ENCODE measurements at places on chromosomes 4 and X.

- no peak for DNase-seq
Measured at GRCh38 chrX:24231131-24231540, 81.6 kb downstream of the ZFX start.

DNA sequence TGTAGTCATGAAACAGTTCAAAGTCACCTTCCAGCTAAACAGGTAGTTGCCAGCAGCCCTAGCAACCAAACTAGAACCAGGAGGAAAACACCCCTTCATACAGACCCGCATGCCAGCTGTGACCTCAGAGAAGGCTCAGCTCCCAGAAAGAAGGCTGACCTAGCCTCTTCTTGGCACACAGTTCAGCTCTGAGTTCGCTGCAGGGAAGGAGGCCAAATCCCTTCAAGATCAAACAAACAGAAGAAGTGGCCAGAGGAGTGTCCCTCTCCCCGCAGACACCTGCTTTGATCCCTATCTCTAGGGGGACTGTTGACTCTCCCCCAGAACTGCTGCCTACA is 56.0 kb downstream of the HADH start:
- DNase-seq, result no peak

- DNase-seq, result peak; percentile 74
Measured at GRCh38 chr4:183797011-183797444, 108.1 kb upstream of the STOX2 start.

DNA sequence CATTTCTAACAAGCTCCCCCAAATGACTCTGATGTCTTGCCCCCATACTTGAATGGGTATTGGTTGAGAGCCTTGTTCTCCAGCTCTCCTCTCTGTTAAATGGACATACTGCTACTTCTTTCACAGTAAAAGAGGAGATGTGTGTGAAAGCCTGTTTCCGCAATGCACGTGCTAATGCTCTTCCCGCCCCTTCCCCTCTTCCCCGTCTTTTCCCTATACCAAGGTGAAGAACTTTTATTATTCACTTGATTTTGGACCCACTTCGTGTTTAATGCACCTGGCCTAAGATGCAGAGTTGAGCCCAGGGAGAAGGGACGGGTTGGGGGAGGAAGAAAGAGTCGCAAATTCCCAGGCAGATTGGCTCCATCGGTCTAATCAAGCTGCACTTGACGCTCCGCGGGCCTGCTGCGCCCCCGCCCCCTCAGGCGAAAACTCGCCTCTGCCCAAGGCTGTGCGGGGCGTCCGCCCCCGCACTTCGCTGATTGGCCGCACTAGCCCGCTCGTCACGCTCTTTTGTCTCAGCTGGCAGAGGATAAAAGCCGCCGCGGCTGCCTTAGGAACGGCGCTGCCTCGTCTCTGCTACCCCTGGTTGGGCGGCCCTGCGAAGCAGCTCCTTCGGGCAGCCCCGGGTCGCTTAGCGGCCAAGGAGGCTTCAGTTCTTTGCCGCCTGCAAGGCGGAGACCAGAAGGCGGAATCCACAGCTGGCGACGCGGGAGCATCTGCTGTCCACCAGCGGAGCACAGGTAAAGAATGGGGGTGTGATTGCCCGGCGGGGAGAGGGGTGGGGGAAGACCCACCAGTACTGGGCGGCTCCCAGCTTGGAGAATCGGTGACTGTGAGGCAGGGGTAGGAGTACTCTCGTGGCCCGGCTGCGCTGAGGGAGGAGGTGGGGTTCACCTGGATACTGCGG is at the start of gene ZCCHC12:
TSS of gene ZCCHC12 (plus strand) at position 562 of the 910 bp plus-strand sequence. CDS start 1,421 bp downstream, outside the sequence.
- peak; percentile 94 for DNase-seq

DNA sequence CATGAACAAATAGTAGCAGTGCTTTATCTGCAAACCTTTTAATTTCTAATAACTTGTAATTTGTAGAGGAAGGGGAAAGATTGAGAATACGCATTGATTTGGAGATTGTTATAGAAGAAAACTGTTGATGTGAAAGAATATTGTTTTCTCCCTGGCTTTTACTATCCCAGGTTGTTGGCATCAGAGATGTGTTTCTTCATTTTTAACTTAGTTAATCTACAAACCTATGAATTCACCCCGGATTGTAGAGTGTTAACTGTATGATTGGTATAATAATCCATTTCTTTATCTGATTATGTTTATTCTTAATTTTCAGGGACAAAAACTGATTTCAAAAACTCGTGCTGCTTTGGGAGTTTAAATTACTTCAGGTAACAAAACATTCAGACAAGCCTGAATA is 18.9 kb downstream of the AFP start:
- DNase-seq, result no peak

GRCh38 chrX:129039176-129039575 is 484.1 kb downstream of the SMARCA1 start:
- no peak for DNase-seq

- DNase-seq, result peak; percentile 63
Measured at GRCh38 chr4:124903995-124904722, 191.6 kb upstream of the ANKRD50 start.

GRCh38 chr4:173014836-173015235 is 153.8 kb upstream of the GALNT7 start:
- no peak for DNase-seq

DNA sequence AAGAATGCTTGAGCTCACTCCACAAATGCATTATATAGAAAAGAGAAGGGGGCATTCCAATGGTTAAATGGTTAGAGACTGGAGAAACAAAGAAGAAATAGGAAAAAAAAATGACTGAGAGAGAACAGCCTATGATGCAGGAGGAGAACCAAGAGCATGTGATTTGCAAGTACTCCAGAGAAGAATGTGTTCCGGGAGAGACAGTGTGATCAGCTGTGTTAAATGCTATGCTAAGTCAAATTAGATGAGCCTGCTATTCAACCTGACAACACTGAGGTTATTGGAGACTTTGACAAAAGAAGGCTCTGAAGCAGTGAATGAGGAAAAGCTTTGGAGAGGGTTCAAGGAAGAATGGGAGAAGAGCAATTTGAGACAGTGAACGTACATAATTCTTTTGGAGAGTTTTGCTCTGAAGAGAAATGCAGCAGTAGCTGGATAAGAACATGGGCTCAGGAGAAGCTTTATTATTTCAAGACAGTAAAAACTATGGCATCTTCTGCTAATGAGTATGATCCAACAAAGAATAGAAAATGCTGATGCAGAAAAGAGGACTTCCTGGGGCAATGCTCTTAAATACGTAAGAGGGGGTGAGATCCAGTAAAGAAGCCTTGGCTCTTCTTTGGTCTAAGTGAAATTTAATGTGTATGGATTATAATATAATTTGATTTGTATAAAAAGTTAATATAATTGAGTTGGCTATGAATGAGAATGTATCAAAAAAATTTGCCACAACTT is 66.3 kb downstream of the PPP3CA start:
- no peak for DNase-seq

DNA sequence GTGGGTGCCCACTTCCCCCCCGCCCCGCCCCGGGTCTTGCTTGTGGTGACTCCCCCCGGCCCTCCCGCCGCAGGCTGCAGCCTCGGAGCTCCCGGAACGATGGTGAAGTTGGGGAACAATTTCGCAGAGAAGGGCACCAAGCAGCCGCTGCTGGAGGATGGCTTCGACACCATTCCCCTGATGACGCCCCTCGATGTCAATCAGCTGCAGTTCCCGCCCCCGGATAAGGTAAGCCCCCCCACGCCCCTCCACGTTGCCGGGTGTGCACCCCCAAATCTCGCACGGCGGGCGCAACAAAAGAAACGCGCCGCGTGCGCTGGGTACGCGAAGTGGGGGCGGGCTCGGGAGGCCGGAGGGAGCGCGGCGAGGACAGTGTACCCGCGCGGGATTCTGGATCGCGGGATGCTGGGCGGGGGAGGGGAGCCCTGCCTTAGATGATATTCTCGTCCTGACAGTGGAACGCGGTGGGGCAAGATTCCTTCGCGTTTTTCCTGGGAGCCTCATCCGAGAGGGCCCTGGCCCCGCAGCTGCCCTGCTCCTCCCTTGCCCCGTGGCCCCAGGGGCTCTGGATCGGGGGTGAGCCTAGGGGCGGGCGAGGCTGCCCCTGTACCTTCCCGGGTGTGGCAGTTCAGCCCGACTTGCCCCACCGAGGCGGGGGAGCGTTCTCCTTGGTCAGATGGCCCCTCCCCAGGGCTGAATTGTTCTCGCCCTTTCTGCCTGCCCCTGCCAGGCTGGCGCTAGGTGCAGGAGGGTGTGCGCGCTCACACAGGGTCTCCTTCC is 819 bp downstream of the NSG1 start:
- DNase-seq, result no peak

DNA sequence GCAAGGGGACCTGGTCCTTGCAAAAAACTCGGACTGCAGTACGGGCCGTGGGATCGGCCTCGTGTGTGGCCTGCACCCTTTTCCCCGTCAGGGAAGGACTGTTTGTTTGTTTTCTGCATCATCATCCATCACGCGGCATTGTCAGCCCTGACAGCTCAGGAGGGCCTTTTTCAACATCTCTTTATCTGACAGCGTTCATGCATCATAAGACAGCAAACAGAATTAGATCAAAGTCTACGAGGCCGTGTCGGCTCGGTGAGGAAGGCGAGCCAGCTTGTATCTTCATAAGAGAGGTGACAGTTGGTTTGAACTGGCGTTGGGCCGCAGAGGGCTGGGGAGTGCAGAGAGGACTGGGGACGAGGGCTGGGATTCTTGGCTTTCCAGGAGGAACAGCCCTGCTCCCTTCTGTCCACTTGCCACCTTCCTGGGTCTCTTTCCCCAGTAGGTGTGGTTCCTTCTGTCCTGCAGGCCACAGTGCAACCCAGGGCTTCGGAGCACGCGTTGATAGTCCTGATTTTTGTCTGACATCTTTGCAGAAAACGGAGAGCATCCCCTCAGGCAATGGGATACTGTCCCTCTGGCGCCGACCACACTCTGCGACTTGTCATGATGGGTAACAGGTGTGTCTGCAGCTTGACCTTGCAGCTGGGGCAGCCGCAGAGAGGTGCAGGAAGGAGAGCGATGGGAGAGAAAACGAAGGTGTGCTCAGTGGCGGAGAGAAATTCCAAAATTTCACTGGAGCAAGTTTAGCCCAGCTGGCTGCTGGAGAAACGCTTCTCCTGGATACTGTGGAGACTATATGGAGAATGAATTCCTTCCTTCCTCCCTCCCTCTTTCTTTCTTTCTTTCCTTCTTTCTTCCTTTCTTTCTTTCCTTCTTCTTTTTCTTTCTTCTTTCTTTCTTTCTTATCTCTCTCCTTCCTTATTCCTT is 104.0 kb upstream of the SHOX start:
- DNase-seq, result no peak

DNA sequence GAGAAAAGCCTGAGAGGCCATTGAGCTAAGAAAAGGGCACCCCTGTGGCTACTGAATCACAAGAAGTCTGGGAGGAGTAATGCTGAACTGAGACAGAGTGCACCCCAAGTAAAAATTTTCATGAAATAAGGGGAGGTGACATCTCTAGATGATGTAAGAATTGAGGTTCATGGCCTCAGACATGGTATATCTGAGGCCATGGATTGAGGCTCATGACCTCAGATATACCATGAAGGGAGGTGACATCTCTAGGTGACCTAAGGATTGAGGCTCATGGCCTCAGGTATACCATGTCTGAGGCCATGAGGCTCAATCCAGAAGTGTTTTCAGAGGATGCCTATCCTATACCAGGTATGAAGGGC is 560.9 kb downstream of the INPP4B start:
- DNase-seq, result no peak

- no peak for DNase-seq
Measured at GRCh38 chr4:154720123-154720522, 23.7 kb upstream of the LRAT start.

DNA sequence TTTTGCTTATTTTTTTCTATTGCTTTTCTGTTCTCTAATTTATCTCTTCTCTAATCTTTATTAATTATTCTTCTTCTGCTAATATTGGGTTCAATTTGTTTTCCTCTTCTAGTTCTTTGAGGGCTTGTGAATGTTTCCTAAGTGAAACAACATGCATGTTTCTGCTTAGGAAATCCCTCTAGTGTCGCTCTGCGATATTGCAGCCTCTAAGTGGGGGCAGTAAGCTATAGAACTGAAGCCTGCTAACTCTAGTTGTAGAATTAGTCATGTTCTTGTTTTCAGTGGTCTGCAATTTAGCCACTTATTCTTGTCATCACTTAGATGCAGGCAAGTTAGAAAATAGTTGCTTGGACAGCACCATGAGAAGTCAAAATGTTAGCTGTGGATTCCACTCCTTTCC is 222.6 kb downstream of the SPIN4 start:
- peak; percentile 20 for DNase-seq

GRCh38 chr4:186939766-186940165 is 216.1 kb upstream of the FAT1 start:
- DNase-seq, result no peak

GRCh38 chrX:136835761-136836160 is 44.8 kb downstream of the RBMX start:
- DNase-seq, result no peak

DNA sequence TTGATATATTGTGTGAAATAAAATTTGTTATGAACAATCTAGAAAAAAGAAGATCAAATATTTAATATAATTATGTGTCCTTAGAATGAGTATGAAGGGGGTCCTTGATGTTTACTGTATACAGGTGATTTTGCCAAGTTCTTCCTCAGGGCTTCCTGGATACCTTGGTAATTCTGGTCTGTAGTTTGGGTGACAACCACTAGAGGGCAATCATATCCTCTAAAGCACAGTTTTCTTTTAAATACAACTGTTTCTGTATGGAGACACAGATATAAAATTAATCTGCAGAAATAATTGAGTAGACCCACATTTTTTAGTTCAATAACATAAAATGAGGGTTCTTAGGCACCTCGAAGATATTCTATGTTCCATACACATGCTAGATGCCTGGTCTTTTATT is 157.7 kb downstream of the SPANXN1 start:
- DNase-seq, result peak; percentile 26

GRCh38 chr4:146124023-146124680 is 51.4 kb upstream of the LSM6 start:
- DNase-seq, result no peak

DNA sequence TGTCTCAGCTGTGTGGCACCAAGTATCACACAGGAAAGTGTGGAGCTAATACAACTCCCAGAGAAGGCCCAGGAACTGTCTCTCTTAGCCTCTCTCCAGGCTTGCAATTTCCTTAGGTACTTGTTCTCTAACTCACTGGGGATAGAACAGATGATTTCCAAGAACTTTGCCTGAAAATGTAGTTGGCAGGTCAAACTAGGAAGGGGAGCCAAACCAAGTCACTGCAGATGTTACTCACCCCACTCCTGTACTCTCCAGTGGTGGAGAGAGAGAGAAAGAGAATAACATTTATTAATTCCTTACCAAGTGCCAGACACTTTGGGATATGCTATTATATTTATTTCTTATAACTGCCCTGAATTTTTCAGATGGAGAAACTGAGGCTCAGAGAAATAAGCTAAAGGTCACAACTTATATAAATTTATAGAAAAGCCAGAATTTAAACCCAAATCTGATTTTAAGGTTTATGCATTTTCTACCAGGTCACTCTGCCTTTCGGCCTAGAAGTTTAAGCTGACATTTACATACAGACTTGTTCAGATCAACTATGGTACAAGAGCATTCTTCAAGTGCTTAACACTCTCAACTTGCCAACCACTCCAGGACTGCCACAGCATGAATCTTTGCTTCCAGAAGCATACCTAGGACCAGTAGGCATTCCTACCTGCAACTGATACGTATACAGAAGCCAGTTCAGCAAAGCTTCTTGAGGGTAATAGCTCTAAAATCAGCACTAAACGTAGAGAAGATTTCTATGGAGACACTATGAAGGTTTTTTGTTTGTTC is 248.6 kb upstream of the ETNPPL start:
- no peak for DNase-seq

- DNase-seq, result no peak
Measured at GRCh38 chr4:7397206-7398103, 37.3 kb downstream of the PSAPL1 start.
